ENCODE measurements at places on chromosomes 6 and 20.

- no peak for DNase-seq
These were observed 314.9 kb downstream of the ALDH8A1 start for GRCh38 chr6:134634966-134635365.

DNA sequence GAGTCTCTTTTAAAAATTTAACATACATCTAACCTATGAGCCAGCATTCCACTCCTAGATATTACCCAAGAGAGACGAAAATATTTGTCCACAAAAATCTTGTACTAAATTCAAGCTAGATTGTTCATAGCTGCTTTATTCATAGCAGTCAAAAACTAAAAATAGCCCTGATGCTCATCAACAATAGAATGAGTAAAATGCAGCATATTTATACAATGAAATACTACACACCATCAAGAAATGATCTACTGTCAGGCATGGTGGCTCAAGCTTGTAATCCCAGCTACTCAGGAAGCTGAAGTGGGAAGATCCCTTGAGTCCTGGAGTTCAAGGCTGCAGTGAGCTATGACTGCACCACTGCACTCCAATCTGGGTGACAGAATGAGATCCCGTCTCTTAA lies 22.0 kb upstream of the SRC start:
- no peak for DNase-seq

DNA sequence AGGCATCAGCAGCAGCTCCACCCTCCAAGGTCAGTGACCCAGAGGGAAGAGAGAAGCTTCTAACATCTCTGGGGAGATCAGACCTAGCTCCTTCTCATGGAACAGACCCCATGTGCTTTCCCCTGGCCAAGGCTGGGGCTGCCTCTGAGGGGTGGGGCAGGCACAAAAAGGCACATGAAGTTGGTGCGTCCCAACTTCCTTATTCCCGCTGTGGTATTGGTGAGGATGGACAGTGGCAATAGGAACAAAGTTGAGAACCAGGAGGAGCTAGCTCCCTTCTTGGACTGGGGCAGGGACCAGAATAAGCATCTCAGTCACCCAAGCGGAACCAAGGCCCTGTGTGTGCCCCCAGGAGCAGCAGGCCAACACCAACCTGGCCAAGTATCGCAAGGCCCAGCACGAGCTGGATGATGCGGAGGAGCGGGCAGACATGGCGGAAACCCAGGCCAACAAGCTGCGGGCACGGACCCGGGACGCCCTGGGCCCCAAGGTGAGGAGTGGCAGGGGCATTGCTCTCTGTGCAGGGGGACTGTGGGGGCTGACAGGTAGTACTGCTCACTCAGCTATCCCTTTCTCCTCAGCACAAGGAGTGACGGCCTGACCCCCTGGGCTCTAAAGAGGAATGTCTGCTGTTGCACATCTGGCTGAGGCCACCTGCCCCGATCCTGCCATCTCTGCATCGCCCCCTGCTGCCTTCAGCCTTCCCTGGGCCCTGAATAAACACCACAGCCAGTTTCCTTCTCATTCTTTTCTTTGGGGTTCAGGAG lies 46.1 kb downstream of the MYH7B start:
- DNase-seq: no peak

DNA sequence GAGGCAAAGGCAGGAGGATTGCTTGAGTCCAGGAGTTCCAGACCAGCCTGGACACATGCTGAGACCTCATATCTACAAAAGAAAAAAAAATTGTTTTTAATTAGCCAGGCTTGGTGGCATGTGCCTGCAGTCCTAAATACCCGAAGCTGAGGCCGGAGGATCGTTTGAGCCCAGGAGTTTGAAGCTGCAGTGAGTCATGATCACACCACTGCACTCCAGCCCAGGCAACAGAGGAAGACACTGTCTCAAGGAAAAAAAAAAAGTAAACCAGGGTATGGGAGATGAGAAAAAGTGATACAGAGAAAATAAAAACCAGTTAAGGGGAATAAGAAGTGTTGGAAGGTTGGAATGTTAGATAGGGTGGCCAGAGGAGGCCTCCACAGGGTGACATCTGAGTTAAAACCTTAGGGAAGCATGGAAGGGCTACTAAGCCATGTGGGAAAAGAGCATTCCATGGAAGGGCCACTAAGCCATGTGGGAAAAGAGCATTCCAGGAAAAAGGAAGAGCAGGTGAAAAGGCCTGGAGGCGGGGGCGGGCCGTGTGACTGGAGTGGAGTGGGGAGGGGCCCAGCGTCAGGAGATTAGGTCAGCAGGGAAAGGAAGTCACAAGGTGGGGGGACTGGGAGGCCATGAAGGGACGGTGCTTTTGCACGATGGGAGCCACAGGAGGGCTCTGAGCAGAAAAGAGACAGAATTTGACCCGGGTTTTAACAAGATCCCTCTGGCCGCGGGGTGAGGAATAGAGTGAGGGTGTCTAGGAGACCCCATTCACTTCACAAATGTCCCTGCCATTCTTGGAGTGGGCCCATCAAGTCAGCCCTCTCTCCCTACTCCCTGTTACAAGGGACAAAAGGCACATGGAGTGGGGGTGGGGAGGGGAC lies 18.3 kb downstream of the CPNE5 start:
- DNase-seq: no peak

GRCh38 chr6:21190701-21191100 lies 402.9 kb upstream of the SOX4 start:
- no peak for DNase-seq
